ENCODE measurements at places on chromosomes 2 and 18. TPM values are rescaled to one million over a fixed set of nuclear protein-coding genes. Genes with fewer than 3 reads are reported as not detected.

DNA sequence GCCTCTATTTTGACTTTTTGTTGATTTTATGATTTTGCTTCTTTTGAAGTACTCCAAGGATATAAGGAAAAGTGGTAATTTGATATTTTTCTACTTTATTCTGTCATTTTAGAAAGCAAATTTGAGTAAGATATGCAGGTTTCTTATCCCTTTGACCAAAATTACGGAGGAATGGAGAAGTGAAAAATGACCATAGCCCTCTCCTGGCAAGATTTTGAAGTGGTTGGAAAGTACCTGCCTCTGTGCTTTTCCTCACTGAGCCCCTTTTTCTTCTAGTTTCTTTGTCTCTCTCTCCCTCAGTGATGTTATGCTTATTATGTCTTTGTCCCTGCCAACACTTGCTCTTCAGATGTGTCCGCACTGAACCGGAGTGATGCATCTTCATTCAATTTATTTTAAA lies 898.1 kb downstream of the EPHA4 start:
- no peak for DNase-seq

DNA sequence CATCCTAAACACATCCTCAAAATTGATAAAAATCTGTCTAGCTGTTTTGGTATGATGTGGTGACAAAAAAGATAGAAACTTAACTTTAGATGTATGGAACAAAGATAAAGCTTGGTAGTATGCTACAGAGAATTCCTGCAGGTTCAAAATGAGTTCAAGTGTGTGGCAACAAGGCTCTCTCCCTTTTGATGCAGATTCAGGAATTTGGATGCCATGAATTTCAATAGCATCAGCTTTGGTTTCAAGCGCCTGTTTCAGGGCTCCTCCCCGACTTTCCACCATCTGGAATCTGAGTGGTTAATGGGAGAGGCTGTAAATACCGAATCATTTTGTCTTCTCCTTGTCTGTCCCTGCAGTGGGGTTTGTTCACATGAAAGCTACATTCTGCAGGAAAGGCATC lies 180.6 kb downstream of the MTX2 start:
- DNase-seq: no peak

The PPM1G gene
- 46.1 TPM for total RNA-seq

The BMP10 gene
- total RNA-seq: not detected

GRCh38 chr2:12169721-12170120 lies 423.3 kb downstream of the LPIN1 start:
- DNase-seq: no peak

The LRP2 gene
- total RNA-seq: not detected

The ZNF397 gene
- 27.8 TPM for total RNA-seq

DNA sequence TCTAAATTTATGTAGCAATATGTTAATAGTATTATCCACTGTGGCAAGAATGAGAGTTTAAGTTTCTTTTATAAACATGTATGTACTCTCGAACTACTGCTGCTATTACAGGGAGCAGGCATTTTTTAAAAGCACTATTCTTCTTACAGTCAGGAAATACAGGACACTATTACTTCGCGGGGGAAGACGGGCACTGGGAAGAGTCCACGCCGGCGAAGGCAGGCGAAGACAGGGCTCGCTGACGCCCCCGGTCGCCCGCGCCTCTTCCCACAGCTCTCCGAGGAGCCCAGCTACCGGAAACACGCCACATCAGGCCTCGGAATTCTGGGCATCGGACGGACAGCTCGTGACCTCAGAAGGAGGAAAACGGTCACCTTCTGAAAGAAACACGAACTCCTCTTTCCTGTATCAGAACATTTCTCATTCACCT lies 90.2 kb downstream of the FAM161A start:
- peak; percentile 92 for DNase-seq

The RAD51AP2 gene
- total RNA-seq: not detected

The STK11IP gene
- 24.2 TPM for total RNA-seq

- DNase-seq: no peak
These were observed 99.0 kb upstream of the COPS8 start for GRCh38 chr2:236986524-236987330.

- DNase-seq: no peak
These were observed 26.8 kb upstream of the LDLRAD4 start for GRCh38 chr18:13191779-13192178.

DNA sequence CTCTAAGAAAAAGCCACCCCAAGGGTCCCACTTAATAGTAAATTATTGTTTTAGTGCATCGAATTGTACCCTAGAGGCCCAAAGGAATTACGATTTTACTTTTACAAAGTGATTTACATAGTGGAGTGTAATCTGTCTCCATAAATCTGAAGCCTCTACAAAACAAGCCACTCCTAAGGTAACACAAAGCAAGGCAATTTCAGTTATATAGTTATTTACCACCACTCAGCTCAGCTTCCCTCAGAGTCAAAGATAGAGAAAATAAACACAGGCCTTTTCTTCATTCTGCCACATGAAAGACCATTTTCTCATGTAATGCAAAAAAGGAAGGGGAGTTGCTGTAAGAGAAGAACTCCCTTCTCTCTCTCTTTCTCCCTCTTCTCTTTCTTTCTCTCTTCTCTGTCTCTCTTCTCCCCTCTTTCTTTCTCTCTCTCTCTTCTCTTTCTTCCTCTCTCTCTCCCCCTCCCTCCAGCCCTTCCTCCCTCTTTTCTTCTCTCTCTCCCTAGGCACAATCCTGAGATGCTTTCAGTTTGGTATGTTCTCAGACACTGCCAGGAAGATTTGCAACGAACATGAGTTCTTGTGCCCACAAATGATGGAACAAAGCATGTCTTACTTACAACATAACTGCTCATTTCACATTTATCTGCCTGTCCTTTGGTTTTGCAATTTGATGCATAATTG lies 264.5 kb downstream of the BCL2 start:
- DNase-seq: no peak

DNA sequence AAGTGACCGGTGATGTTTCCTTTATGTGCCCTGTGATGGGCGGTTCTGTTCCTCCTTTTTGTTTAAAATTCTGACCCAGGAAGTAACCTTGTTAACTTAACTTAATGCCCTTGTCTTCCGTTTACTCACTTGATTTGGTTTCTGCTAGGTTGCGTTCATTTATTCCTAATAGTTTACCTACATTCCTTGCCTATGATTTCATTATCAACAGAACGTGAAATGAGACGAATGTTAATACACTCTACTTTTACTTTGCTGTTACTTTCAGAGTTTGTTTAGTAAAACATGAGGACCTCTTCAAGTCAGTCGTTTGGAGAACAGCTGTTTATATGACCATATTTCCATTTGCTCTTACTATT lies 638 bp downstream of the CEP192 start:
- DNase-seq: no peak

- no peak for DNase-seq
These were observed 69.9 kb upstream of the MCFD2 start for GRCh38 chr2:46985512-46985911.

- no peak for DNase-seq
These were observed 32.6 kb upstream of the SPAG16 start for GRCh38 chr2:213251618-213252017.

GRCh38 chr2:239930871-239931771 lies 94.0 kb downstream of the NDUFA10 start:
- no peak for DNase-seq

DNA sequence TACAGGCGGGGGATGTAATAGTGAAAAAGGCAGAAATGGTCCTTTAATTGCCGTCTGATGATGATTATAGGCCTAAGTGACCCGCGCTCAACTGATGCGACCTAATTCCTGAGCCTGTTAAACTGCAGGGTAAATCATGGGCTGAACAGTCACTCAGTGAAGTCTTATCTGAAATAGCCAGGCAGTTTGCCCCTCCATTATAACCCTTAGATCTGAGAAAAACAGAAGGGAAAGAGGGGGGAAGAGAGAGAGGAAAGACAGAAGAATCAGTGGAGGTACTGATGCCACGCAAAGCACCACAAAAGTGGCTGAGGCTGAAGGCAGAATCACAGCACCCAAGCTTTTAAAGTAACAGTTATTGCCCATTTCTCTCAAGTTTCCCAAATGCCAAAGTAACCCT lies 73.1 kb upstream of the DNMT3A start:
- DNase-seq: no peak

DNA sequence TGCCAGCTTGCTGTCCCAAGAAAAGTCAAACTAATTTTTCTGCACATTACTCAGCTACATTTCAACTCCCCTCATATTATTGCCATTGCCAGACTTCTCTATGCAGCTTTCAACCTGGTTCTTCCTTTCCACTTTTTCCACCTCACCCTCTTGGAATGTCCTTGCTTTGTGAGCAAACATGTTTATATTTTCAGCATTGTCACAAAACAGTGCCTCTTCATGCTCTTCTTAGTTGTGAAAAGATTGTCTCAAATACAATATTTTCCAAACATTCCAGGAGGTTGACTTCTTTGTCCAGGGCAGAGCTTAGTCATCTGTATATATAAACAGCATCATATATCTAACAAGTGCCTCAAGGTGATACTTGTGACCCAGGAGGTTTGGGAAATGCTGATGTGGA lies 803.3 kb upstream of the CELF4 start:
- no peak for DNase-seq

- DNase-seq: no peak
These were observed 292.2 kb upstream of the CCDC68 start for GRCh38 chr18:55251254-55251971.

The CCDC195 gene
- total RNA-seq: not detected

DNA sequence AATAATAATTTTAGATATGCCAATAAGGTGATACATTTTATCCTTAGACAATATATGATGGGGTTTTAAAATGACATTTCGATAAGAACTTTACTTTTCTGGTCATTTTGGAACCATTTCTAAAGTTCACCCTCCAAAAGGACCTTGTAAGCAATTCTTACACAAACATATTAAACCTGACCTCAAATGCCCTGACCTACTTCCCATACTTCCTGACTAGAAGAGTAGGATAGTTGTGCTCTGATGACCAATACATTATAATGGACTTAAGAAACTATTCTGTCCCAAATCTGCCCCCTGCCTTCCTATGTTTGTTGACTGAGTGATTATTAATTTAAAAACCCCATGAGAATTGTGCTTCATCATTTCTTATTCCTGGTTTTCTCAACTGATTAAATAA lies 24.6 kb downstream of the GCA start:
- no peak for DNase-seq

DNA sequence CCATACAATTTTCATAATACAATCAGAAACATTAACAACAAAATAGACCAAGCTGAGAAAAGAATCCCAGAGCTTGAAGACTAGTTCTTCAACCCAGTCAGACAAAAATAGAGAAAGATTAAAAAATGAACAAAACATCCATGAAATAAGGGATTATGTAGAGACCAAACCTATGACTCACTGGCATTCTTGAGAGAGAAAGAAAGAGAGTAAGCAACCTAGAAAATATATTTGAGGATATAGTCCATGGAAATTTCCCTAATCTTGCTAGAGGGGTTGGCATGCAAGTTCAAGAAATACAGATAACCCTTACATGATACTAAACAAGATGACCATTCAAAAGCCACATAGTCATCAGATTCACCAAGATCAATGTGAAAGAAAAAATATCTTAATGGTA lies 281.7 kb downstream of the CCDC85A start:
- DNase-seq: no peak

The SERPINB13 gene
- total RNA-seq: not detected

- no peak for DNase-seq
These were observed 63.6 kb upstream of the CPO start for GRCh38 chr2:206875701-206876100.

GRCh38 chr2:216074380-216074779 lies 7.2 kb downstream of the PECR start:
- DNase-seq: no peak

DNA sequence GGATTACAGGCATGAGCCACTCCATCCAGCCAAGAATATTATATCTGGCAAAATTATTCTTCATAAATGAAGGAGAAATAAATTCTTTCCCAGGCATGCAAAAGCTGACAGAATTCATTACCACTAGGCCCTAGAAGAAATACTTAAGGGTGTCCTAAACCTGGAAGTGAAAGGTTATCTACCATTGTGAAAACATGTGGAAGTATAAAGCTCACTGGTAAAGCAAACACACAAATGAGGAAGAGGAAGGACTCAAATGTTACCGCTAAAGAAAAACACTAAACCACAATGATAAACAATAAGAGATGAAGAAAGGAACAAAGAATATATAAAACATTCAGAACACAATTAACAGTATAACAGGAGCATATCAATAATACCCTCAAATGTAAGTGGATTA lies 171.8 kb downstream of the CAMKMT start:
- no peak for DNase-seq

The CAPN14 gene
- not detected for total RNA-seq

DNA sequence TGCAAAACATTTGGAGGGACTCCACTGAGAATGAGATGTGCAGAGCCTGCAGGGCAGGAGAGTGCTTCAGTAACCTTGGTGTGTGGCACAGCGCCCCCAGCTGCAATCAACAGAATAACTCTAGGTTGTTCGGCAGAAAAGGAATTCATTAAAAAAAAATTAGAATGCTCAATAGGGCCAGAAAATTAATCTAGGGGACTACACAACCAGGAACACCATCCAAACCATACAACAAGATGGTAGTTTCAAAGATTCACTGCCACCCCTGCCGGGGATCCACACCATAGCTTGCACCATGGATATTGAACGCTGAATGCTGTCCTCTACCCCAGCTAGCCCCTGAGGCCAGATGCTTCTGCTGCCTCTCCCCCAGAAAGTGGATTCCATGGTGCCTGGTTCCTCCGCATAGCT lies 50.1 kb downstream of the THUMPD2 start:
- no peak for DNase-seq

DNA sequence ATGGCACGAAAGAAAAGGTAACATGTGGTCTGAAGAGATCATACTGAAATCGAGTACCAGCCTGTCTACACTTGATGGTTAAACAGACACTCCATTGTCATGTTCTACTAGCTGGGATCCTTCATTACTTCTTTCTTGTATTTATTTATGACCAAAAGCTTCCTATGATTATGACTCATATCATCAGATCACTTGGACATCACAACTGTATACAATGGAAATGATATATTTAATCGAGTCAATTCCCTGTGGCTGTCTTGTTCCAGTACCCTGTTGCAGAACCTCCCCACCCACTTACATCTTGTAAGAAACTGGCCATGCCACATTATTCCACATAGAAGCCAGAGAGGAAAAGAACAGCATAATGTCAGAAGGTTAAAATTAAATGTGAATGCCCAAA lies 358.9 kb downstream of the ZEB2 start:
- no peak for DNase-seq

The SGPP2 gene
- 0.63 TPM for total RNA-seq

- DNase-seq: no peak
These were observed 40.7 kb upstream of the PCBP1 start for GRCh38 chr2:70046534-70046933.

GRCh38 chr18:61360404-61361383 lies 27.5 kb downstream of the CDH20 start:
- DNase-seq: no peak

The CROCC2 gene
- total RNA-seq: not detected

DNA sequence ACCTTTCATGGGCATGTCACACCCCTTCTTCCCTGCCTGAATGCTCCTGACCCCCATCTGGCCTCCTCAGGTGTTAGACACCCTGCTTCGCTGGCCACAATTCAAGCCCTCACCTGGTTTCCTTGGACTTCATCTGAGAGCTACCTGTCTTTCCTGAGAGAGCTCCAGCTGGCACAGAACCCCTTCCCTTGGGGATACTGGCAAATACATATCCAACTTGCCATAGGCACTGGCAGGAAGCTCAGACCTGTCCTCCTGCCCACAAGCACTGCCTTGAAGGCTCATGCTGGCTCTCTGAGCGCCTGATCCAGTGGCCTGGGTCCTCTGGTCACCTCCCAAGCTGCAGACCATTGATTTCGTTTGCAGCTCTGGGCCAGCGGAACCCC lies 74.1 kb upstream of the MAP4K3 start:
- no peak for DNase-seq
